HT-29 (cell line): ENCODE measurements at places on chromosomes 1 and 21. TPM values are rescaled to one million over a fixed set of nuclear protein-coding genes. Genes with fewer than 3 reads are reported as not detected.

GRCh38 chr1:186498695-186499389, 37.9 kb upstream of the PDC start:
- peak; percentile 56 for DNase-seq

GRCh38 chr1:218347723-218348627, 2.8 kb downstream of the TGFB2 start:
- peak; percentile 53 for DNase-seq

- DNase-seq = peak; percentile 44
These were observed 39.7 kb downstream of the CAPZB start for GRCh38 chr1:19445417-19446342.

DNA sequence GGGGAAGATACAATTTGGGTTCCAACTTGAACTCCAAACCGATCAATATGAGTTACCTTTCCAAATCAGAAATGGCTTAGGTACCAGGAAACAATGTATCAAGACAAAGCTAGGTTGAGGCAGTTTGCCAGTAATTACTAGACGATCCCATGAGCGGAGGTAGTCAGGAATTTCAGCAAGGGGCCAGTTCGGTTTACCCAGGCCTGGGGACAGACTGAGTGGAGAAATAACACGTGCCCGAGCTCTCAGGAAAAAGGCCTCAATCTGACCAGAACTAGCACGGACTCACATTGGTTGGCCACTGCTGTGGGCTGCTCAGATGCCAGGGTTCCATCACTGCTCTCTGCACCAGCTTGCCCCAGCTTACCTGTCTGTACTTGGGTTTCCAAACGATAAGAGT, 15.3 kb downstream of the CLSTN1 start:
- DNase-seq = no peak

- no peak for DNase-seq
These were observed 1699.1 kb downstream of the BRINP3 start for GRCh38 chr1:188778578-188778977.

Gene IL19
- total RNA-seq = not detected in 2 replicates

Gene ZBTB37
- 2.0 and 2.6 TPM in 2 replicates for total RNA-seq

Gene BEND5
- total RNA-seq = not detected in 2 replicates

Gene OLFML2B
- 0.66 TPM in 1 of 2 replicates, not detected in the other for total RNA-seq

Gene BECN2
- total RNA-seq = not detected in 2 replicates

Gene CD2
- not detected in 2 replicates for total RNA-seq
